Caco-2 (cell line): ENCODE measurements at places on chromosomes 16 and 17. TPM values are rescaled to one million over a fixed set of nuclear protein-coding genes. Genes with fewer than 3 reads are reported as not detected.

ABI3 gene
- not detected in 2 replicates for total RNA-seq

- no peaks in the 10 kb centered on the region for H3K36me3 ChIP-seq
- H3K4me3 ChIP-seq: no peak overlapping the region; the same call in 1 of the 2 replicates
- H3K27ac ChIP-seq: peak overlapping the region; percentile 58
These were observed 955 bp downstream of the HOXB13 start for GRCh38 chr17:48727415-48728175.

DNA sequence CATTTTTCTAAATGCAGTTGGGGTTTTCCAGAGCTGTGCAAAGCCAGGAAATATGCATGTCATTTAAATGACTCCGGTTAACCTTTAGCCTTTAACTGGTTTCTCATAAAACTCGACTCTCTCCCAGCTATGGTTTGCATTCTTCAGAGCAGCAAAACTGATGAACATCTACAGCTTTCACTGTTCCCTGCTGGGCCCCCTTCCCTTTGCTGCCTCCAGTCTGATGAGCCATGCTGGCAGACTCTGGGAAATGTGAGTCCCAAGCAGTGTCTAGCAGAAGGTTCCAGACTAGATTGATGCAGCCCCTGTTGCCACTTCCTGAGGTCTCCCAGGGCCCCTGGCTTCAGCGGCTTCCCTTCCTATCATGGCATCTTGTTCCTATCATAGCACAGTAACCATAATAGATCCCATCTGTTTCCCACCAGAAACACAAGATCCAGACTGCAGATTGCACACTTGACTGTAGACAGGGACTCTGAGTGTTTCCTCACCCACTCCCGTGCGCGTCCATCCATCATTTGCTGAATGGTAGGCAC is 135.4 kb downstream of the CLEC16A start:
- no peaks in the 10 kb centered on the region for H3K36me3 ChIP-seq
- H3K4me1 ChIP-seq: peaks cover 18% of the 10 kb centered on the region
- H3K4me3 ChIP-seq: no peak overlapping the region
- H3K27ac ChIP-seq: peak overlapping the region; percentile 73

- DNase-seq: no peak
- H3K4me3 ChIP-seq: no peak overlapping the region
- peaks cover 13% of the 10 kb centered on the region for H3K4me1 ChIP-seq
- no peaks in the 10 kb centered on the region for H3K36me3 ChIP-seq
- peak overlapping the region; percentile 19 for H3K27ac ChIP-seq
These were observed 26.8 kb upstream of the CIBAR2 start for GRCh38 chr16:85138825-85139627.

KRTAP9-2 gene
- total RNA-seq: not detected in 2 replicates

GRCh38 chr16:61936522-61936921 is 99.7 kb downstream of the CDH8 start:
- H3K27ac ChIP-seq: no peak overlapping the region
- peaks cover 11% of the 10 kb centered on the region for H3K4me1 ChIP-seq
- no peak overlapping the region for H3K4me3 ChIP-seq
- H3K36me3 ChIP-seq: no peaks in the 10 kb centered on the region
- peak; percentile 26 for DNase-seq

ABCA10 gene
- not detected in 2 replicates for total RNA-seq

ZNF267 gene
- total RNA-seq: 25.5 and 25.8 TPM in 2 replicates

KRT31 gene
- total RNA-seq: not detected in 2 replicates

PRR35 gene
- 0.14 TPM in 1 of 2 replicates, not detected in the other for total RNA-seq

DNA sequence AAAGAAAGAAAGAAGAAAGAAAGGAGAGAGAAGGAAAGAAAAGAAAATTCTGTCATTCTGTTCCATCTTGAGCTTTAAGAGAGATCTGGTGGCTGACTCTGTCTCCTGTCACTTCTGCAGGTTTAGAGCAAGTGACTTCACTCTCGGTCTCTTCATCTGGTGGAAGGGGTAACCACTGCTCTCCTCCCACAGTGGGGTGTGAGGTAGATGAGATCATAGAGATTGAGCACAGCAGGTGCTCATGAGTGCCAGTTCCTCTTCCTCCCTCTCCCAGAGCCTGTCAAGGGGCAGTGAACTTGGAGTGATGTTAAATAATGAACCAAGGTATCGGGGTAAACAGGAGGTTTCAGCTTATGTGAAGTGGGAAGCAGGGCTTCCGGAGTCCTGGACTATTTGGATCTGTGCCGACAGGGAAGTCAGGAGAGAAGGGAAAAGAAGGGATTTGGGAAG is 47.7 kb downstream of the BEAN1 start:
- no peaks in the 10 kb centered on the region for H3K36me3 ChIP-seq
- H3K27ac ChIP-seq: no peak overlapping the region
- no peak overlapping the region for H3K4me3 ChIP-seq
- DNase-seq: no peak
- no peaks in the 10 kb centered on the region for H3K4me1 ChIP-seq

ZP2 gene
- not detected in 2 replicates for total RNA-seq

MAPT gene
- total RNA-seq: 0.60 and 0.95 TPM in 2 replicates

- no peaks in the 10 kb centered on the region for H3K36me3 ChIP-seq
- no peak for DNase-seq
- H3K4me1 ChIP-seq: peaks cover 5% of the 10 kb centered on the region; the same call in 1 of the 2 replicates
- no peak overlapping the region for H3K4me3 ChIP-seq
- no peak overlapping the region for H3K27ac ChIP-seq
These were observed 31.8 kb upstream of the DYNLL2 start for GRCh38 chr17:58051468-58051867.

DNA sequence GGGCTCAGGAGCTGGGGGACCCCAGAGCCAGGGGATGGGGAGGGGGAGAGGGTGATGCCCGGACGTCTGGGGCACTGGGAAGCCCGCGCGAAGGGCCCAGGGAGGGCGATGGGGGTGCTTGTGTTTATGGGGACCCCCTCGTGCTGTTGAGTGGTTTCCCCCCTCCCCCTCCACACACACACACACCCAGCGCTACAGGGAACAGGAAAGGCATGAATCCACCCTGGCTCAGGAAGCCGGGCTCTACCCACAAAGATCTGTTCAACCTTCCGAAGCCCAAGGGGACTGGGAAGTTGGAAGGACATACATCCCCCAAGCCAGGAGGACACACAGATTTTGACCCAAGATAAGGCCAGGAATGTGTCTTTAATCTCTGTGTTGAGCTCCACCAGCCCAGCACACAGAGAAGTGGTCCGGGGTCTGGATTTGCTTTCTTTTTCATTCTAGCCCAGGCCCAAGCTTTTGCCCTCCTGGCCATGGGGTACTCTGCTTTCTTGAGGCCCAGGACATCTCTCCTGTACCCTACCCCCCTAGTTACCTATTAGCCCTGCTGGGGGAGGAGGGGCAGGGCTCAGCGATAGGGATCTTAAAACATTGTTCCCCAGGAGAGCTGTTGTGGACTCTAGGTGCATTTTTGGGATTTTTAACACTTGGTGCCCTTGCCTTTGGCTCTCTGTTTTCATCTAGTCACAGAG is 1.2 kb downstream of the UBALD2 start:
- H3K27me3 ChIP-seq: no peaks in the 10 kb centered on the region
- peaks cover 53% of the 10 kb centered on the region for H3K4me1 ChIP-seq
- DNase-seq: no peak
- H3K4me3 ChIP-seq: peak overlapping the region; percentile 85
- H3K27ac ChIP-seq: peak overlapping the region; percentile 89

DNA sequence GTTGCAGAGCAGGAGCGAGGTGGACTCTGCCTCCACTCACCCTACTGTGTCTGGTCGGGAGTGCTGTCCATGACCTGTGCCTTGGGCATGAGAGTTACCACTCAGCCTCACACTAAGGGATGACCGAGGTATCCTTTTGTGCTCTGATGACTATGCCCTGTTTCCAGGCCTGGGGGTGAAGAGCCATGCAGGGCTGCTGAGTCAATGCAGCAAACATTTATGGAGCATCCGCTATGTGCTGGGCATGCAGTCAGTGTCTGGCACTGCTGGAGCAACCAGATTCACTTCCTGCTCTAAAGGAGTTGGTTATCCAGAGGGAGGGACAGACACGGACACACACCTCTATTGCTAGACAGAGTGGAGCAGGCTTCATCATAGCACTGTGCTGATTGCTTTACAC is 7.6 kb upstream of the HNF1B start:
- H3K4me3 ChIP-seq: no peak overlapping the region
- H3K27me3 ChIP-seq: no peaks in the 10 kb centered on the region
